NCI-H1105 (cell line): ENCODE measurements at places on chromosomes 6 and 20.

- DNase-seq, result no peak
Observed at GRCh38 chr6:26327450-26328264, 37.3 kb upstream of the BTN3A2 start.

- DNase-seq, result no peak
Observed at GRCh38 chr6:71523548-71523947, 234.9 kb downstream of the OGFRL1 start.

DNA sequence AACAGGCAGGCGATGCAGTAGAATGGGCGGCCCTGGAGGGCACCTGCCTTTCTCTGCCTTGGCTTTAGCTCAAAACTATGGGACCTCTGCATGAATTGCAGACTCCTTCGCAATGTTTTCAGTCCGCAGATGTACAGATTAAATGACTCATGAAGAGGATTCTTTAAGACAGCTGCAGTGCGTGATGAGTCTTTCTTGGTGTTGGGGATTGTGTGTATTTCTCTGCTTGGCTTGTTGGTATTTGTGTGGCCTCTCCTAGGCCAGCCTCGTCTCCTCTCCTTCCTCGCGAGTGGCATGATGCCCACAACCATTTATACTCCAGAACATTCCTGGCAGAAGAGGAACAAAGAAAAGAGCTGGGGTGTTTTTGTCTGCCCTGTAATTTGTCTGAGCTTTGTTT, 110.6 kb downstream of the SYNDIG1 start:
- DNase-seq, result no peak

DNA sequence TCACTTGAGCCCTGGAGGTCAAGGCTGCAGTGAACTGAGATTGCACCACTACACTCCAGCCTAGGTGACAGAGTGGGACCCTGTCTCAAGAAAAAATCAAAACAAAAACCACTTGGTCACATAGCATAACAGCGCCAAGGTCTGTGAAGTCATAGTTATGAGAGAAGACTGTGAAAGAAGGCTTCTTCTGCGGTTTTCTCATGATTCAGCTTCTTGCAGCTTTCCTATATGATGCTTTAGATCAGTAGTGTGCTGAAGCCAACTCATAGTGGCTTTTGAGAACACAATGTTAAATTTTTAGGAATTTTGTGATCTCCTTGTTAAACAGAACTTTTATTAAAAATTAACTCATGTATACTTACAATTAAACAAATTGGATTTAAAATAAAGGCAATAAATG, 136.2 kb upstream of the GLP1R start:
- no peak for DNase-seq

DNA sequence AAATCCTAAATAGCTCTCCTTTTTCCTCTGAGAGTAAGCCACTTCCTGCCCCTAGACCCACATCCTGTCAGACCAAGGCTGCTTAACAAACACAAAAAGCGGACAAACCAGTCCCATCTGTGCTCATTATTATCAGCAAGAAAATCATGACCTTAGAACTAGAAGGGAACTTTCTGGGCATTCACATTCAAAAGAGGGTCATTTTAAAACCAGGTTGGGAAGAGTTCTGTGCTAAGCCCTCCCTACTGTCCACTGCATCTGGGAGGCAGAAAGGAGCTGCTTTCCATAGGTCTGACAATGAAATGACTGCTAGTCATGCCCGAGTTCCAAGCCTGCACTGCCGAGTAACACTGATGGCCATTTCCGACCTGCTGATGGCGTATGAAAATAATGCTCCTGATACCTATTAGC, 15.4 kb downstream of the EZR start:
- no peak for DNase-seq

DNA sequence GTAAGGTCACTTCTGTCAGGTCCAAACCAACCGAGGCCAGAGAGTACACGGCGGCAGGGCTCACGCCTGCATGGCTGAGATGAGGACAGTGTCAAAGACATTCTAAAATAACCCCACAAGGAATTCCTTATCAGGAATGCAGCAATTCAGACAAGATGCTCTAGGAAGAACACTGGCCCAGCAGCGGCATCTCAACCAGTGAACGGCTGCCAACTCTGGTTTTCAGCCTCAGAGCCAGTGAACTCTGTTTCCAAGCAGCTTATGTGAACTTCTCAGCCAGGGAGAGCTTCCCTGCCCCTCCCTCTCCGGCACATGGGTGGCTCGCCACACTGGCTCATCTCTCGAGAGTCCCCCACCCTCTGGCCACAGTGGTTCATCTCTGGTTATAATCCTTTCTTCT, 36.9 kb downstream of the KCNQ2 start:
- DNase-seq, result no peak

GRCh38 chr6:6521961-6522482, 66.5 kb upstream of the LY86 start:
- no peak for DNase-seq

GRCh38 chr6:139313229-139313628, 21.4 kb upstream of the TXLNB start:
- DNase-seq, result no peak
